CD4-positive, alpha-beta T cell treated with Interleukin-10 for 1 hour (primary cell): ENCODE measurements at places on chromosomes 13 and 19.

DNA sequence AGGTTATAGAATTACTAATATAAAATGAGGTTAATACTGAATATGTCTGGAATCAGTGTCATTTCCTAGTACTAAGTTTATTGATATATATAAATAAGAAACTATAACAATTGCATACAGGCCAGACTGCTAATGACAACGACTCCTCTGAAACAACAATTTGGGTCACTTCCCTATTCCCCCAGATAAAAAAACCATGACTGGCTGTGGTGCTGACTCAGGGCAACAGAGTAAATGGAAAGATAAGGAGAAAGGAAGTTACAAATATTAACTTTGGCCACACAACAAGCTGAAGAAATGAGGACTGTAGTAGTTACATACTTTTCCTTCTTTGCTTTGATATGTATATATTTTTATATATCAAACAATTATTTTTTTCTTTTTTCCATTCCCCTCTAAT is 263.7 kb upstream of the PCDH9 start:
- DNase-seq: no peak

GRCh38 chr13:61727767-61728166 is 312.1 kb upstream of the PCDH20 start:
- no peak for DNase-seq

DNA sequence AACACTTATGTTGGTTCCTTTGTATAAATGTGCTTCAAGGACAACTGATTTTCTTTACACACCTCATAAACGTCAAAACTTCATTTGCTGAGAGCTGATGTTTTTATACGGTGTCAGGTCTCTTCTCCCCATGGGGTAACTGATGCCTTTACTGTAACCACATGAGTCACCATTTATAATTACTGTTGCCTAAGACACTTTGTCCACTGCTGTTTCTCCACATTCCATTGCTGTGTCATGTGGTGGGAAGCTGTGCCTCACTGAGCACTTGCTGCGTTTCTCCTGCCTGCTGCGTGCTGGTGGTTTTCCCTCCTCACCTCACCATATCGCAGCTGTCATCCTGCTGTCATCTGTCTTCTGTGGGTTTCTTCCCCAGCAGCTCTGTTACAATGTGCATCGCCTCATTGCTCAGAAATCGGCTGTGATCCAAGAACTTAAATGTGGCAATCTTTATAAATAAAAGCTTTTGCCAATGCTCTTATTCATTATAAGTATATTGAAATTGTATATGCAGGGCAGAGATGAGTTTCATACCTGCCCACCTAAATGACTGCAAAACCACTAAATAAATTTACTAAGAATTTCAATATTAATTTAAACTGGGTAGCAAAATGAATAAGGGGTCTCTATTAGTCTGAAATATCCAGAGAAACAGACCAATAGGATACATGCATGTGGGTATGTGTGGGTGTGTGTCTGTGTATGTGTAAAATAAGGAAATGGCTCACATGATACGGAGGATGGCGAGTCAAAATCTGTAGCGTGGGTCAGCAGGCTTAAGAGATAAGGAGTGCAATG is 547.0 kb upstream of the SLITRK5 start:
- no peak for DNase-seq

GRCh38 chr19:29614046-29614445 is 8.0 kb downstream of the POP4 start:
- DNase-seq: no peak

DNA sequence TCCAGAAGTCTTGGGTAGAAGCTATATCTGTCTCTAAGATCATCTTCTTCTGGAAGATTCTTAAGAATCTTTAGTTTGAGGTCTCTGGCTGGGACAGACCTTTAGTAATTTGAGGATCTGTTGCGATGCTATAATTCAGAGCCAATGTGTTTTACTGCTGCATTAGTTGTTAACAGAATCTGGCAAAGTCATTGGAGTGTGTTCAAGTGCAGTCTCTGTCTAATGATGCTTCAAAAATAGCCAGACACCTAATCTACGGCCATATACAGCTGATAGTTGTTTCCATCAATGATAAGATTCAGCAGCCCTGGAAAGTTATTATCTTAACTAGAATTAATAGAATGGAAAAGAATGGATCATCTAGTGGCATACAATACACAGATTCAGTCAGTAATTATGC is 72.6 kb downstream of the CDK8 start:
- no peak for DNase-seq
